ENCODE measurements at places on chromosomes 12 and 14. TPM values are rescaled to one million over a fixed set of nuclear protein-coding genes. Genes with fewer than 3 reads are reported as not detected.

DNA sequence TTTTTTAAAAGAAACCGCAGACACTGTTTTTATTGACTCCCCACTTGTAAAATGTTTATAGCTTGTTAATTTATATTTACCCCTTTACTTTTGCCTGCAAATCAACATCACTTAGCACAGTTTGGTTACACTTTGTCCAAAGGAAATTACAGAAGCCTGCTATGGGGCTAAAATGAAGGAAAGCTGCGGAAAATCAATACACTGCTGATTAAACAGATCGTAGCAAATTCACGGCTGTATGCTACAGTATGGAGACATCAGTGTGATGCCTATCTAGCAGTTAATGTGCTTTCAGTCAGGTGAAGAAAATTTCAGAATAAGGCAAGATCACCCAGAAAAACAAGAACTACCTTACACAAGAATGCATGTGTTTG, 110.0 kb downstream of the FOXG1 start:
- DNase-seq, result no peak

DNA sequence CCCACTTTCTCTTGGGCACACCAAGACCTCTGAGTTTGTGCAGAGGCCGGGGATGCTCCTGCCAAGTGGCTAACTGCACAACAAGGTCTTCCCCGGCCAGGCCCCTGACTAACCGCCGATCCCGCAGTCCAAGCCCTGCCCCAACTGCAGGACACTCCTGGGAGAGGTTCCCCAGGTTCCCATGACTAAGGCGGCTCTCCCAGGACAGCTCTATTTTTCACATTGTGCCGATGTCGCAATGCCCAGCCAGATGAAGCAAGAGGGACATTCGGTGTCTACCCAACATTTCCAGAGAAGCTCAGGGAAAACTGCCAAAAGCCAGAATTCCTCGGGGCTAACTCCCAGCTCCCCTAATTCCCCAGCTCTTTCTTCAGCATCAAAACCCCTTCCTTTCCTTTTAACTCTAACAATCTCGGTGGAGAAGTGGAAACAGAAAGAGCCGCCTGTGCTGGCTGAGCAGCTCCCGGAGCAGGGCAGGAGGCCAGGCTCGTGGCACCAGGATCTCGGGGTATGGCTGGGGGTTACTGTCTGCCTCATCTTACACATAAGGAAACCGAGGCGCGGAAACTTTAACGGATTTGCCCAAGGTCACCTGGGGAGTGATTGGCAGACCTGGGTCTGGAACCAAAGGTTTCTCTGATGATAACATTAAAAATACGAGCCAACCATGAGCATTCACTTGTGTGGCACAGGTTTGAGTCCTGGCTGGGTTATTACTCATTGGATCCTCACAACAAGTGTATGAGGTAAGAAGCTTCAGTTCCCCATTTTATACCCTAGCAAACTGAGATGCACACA, 318.2 kb downstream of the BCL11B start:
- no peak for DNase-seq

DNA sequence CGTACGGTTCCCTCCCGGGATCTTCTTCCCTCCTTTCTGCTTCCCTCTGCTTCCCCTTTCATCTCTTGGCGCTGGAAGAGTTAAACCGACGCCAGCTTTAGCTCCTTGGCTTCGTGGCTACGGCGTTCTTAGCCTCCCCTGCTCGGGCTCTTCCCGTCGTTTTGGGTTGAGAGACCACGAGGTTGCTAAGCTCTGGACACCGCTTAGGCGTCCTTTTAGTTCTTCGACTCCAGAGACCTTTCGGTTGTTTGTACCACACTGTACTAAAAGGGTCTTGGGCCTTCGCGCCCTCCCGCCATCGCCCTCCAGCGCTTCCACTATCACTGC, 545 bp downstream of the CPSF2 start:
- no peak for DNase-seq

- DNase-seq, result peak; percentile 56
Observed at GRCh38 chr12:53048033-53048779, 1.7 kb upstream of the TNS2 start.

DNA sequence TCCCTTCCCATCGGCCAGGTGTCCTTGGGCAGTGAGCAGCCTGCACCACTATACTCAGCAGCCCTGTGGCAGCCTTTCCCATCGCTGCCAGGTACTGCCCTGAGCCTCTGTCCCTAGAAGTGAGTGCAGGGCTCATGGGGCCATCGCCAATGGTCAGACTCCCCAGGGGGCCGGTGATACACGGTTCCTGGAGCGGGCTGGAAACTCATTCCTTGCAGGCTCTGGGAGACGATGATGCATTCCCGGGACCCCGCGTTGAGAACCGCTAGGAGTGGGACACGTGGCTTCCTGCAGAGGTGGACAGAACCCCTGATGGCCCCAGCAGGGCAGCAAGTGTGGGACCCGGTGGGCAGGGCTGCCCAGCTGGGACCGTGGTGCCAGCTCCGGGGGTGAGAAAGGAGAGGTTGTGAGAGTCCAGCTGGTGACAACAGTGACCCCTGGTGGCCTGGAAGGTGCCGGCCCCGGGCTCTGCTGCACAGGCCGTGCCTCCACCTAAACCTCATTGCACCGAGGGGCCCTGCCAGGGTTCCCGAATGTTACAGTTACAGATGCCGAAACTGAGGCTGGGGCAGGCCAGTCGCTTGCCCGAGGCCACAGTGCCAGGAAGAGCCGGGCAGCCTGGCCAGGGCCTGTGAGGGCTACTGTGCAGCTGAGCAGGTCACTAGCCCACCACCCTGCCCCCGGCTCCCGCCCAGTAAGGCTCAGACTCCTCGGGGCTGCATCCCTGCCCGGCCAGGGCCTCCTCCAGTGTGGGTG, 33.8 kb downstream of the FBRSL1 start:
- DNase-seq, result peak; percentile 91

Gene GPRC5D
- not detected for total RNA-seq

- no peak for DNase-seq
Observed at GRCh38 chr12:111981987-111982386, 31.0 kb downstream of the TMEM116 start.

Gene OVCH1
- total RNA-seq, result 0.41 TPM

Gene PLEKHG7
- total RNA-seq, result not detected

Gene NPFF
- total RNA-seq, result not detected

Gene TMTC2
- total RNA-seq, result 15.9 TPM

- no peak for DNase-seq
Observed at GRCh38 chr12:64621257-64621942, 11.1 kb downstream of the RASSF3 start.

DNA sequence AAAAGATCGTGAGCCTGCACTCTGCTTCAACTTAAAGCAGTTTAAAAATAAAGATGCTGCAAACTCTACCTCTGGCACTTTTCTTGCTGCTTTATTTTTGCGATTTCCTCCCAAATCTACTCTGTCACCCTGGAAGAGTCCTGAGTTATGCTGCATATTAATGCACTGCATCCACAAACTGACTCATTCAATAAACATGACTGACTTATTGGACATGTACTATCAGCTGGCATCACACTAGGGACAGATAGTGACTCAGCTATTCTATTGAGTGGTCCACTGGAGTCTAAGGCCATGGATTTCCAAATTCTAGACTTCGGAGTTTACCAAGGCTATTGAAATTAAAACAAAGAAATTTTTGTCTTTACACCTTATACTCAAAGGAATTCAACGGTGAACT, 90.7 kb upstream of the PTPRR start:
- DNase-seq, result no peak

Gene STYK1
- total RNA-seq, result 2.9 TPM

Gene PAPLN
- total RNA-seq, result 1.2 TPM

Gene CDH24
- total RNA-seq, result 9.4 TPM

Gene PZP
- under 0.01 TPM for total RNA-seq

Gene RIMKLB
- 164 TPM for total RNA-seq

DNA sequence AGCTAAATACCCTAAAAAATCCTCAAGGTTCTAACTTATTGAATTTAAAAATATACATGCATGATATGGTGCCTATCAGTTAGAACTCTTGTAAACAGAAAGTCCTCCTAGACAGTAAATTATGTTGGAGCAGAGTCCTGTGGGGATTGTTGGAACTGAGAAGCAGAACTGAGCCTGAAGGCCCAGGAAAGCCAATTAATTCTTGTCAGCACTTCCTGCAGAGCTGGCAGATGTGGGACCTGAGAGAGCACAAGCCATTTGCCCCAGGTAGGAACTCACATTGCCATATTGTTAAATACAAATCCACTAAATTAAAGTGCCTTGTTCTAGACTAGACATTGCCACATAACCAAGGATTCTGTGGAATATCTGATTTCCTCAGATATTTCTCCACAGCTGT, 117.1 kb downstream of the RTN1 start:
- no peak for DNase-seq

DNA sequence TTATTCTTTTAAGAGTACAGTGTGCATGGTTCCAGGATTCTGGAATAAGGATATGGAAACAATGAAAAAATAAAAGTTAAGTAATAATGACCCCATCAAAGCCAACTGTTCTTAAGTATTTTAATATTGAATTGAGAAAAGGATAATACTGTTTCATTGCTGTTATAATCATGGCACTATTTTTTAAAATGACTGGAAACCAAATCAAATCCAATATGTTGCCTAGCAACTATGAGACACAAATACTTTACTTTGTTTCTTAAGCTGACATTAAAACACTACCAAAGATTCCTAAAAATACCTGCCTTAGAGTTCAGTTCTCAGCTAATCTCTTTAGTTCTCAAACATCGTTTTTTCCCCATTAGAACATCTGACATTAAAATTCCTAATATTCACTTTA, 66.4 kb upstream of the OTOGL start:
- no peak for DNase-seq

Gene EXOC3L4
- 0.82 TPM for total RNA-seq

Gene GSG1
- total RNA-seq, result 0.41 TPM

GRCh38 chr14:70780396-70781075, 28.8 kb downstream of the MAP3K9 start:
- no peak for DNase-seq

DNA sequence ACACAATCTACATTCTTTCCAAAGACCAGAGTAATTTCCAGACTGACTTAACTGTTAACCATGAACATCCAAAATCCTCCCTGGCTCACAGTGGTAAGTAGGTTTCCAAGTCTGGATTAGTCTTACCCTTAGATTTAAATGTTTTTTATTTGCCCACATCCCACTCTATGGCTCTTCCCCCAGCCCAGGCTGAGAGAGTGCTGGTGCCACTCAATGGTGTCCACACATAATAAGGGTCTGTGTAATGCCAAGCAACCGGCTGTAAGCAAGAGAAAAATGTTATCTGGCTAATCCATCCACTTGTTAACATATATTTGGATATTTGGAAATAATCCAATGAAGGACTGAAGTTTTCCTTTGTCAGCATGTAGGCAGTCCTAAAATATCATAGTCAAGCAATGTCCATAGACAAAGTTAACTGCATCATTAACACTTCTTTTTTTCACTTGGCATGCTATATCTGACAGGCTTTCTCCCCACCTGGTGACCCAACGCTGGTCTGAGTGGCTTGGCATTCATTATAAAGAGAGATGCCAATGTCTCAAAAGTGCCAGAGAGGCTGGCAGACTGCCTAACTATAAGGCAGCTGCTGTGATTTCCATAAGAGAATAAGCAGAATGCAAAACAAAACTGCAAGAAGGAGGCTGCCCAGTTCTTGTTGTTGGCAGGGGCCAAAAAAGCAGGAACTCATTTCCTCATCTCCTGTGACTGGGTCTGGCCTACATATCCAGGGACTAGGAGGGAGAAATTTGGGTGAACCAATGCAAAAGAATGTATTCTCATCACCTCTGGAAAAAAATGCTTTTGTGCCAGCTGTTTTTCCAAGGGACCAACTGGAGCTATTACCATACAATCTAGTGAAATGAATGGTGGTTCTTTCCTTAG, 13.9 kb upstream of the HOXC13 start:
- no peak for DNase-seq

Gene LRP1
- total RNA-seq, result 63.2 TPM

DNA sequence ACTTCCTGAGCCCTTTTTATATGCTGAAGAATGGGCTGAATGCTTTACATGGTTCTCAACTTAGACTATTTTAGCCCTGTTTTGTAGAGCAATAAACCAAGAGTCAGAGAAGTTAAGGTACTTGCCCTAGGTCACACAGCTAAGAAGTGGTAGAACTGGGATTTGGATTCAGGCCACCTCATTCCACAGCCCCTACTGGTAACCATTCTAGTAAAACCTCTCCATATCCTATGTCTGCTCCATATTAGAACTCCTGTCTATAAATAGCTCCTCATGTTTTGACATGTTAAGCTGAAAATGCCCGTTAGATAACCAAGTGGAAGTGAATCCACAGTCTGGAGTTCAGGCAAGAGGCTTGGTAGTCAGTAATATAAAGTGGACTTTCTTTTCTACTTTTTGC, 111.6 kb downstream of the HECTD4 start:
- no peak for DNase-seq

GRCh38 chr12:16086462-16086861, 175.3 kb downstream of the DERA start:
- DNase-seq, result no peak

DNA sequence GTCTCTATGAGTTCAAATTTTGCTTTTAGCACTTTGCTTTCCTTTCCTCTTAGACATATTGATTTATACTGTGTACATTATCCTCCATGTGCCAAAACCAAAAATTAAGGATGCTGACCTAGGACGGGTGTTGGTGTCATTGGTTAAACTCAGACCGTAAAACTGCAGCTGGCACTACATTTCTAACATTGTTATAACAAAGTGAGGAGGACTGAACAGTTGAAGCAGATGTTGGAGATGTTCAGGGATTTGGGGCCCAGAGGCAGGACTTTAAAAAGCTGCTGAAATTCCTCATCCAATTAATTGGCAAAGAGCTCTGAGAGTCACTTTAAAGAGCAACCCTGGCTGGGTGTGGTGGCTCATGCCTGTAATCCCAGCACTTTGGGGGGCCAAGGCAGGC, 72.4 kb downstream of the TMTC1 start:
- no peak for DNase-seq

Gene PRB3
- total RNA-seq, result not detected

Gene SLC7A8
- total RNA-seq, result 4.1 TPM

Gene PRMT5
- 61.1 TPM for total RNA-seq

- no peak for DNase-seq
Observed at GRCh38 chr12:94458877-94459727, 565 bp downstream of the CEP83 start.

GRCh38 chr12:14741153-14741552, 44.8 kb upstream of the GUCY2C start:
- DNase-seq, result no peak

GRCh38 chr14:93232159-93232558, 25.1 kb downstream of the UBR7 start:
- DNase-seq, result no peak

DNA sequence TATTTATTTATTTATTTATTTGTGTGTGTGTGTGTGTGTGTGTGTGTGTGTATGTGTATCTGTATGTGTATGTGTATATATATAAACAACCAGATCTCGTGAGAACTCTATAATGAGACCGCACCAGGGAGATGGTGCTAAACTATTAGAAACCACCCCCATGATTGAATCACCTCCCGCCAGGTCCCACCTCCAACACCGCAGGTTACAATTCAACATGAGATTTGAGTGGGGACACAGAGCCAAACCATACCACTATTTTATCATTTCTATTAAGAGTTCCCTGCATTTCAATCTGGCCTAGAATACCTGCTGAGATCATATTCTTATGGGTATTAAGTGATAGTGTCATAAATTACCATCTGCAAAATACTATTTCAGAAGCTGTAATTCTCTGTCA, 243.8 kb upstream of the PLEKHG7 start:
- DNase-seq, result no peak

Gene RASSF8
- total RNA-seq, result 19.2 TPM
